ENCODE measurements at places on chromosomes 5 and 9.
A peak's percentile ranks its signal among the peaks of the same experiment; 100 is the strongest.

- no peak for DNase-seq
These were observed 153.5 kb downstream of the MAT2B start for GRCh38 chr5:163658702-163659567.

- no peak for DNase-seq
These were observed 28.6 kb downstream of the NKD2 start for GRCh38 chr5:1037123-1037670.

GRCh38 chr9:128008171-128008570, 27.4 kb upstream of the EEIG1 start:
- DNase-seq: no peak

GRCh38 chr9:101677861-101678260, 60.6 kb downstream of the GRIN3A start:
- DNase-seq: no peak

GRCh38 chr5:150164211-150164980, 2.2 kb upstream of the CDX1 start:
- DNase-seq: no peak

DNA sequence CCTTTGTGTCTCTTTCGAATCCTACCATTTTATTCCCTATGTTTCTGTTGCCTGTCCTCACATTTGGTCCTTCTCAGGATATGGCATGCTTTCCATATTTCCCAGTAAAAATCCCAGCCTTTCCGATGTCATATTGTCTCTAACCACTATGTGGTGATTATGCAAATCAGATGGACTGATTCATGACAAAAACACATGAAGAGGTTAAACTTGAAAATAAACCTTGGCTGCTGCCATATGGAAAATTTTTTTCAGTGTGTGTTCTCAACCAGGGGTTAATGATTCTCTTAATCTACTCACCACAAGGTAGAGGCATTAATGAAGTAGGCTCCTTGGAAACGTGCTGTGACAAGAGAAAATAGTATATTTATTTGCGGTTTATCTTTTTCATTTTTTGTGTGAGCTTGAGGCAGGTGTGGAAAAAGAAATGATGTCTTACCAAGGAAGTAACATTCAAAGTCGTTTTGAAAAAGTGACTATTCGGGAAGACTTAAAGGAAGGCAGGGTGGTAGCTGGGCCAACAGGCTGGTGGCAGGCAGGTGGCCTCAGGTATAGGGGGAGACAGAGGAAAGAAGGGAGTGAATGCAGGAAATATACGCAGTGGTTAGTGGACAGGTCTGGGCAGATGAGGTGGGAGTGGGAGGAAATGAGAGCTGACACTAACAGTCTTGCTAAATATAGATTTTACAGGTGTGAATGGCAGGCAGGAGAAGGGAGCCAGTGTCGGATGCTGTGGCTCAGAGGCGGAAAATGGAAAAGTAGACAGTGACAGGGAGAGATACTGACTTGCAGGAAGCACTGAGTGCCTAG, 46.2 kb downstream of the DMRT2 start:
- no peak for DNase-seq

DNA sequence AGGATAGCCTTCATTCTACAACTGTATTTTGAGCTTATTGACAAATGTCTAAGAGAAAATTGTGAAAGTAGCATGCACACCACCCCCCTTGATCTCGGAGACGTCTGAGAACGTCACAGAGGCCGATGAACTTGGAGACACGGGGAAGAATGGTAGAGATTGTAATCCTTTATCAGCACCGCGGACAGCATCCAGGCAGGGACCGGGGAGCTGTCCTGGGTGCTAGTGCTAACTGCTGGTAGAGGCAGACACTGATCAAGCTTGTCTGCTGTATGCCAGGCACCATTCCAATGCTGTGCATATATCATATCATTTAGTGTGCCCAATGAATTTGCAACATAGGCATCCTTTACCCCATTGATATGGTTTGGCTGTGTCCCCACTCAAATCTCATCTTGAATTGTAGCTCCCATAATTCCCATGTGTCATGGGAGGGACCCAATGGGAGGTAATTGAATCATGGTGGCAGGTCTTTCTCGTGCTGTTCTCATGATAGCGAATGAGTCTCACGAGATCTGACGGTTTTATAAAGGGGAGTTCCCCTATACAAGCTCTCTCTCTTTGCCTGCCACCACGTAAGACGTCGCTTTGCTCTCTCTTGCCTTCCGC, 98.8 kb downstream of the LHX2 start:
- peak; percentile 49 for DNase-seq

- no peak for DNase-seq
These were observed 101.8 kb upstream of the TAF11L2 start for GRCh38 chr5:17396247-17396646.

DNA sequence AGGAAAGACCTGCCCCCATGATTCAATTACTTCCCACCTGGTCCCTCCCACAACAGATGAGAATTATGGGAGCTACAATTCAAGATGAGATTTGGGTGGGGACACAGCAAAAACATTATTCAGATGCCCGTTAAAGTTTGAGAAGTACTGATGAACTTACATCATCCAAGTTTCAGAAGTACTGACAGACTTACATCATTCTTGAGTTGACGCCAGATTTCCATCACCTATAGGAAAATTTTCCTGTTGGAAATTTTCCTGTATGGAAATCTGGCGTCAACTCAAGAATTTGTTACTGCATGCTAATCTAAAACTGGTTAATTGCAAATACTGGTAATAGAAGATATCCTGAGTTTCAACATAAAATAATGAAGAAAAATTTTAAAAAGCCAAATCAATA, 975.9 kb downstream of the MAT2B start:
- DNase-seq: no peak

- DNase-seq: no peak
These were observed 375.6 kb downstream of the ADGRV1 start for GRCh38 chr5:90934091-90934719.

DNA sequence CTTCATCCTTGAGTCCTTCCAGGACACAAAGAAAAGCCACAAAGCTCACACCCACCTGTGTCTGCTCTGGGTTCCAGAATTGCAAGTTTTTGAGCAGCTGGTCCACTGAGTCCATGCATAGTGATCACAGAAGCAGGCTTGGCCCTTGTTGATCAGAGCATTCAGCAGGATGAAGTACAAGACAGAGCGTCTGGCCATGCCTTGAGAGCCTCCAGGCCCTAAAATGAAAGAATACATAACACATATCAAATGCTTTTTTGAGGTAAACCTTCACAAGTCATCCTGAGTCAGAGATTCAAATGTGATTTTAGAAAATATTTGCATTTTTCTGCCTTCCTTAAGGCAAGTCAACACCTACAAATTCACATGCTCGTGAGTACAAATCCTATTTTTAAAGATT, 10.3 kb downstream of the C6 start:
- no peak for DNase-seq

GRCh38 chr9:35406183-35406959, 83.5 kb upstream of the RUSC2 start:
- DNase-seq: peak; percentile 15

GRCh38 chr5:38329132-38329715, 70.9 kb downstream of the EGFLAM start:
- no peak for DNase-seq

DNA sequence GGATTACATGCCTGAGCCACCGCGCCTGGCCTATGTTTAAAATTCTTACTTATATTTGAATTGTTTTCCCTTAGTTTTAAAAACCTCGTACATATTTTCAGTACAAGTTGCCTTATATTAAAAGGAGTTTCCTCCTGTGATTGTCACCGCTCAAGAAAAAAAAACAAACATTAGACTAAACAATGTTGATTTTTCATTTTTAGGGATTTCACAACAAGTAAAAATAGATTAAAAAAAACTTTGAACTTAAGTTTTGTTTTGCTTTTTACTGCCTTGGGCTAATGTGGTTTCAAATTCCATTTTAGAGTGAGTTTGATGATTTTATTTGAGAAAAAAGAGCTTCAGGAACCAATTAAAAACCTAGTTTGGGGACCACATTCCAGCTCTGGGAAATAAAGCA, 1196.6 kb upstream of the CDH18 start:
- no peak for DNase-seq

DNA sequence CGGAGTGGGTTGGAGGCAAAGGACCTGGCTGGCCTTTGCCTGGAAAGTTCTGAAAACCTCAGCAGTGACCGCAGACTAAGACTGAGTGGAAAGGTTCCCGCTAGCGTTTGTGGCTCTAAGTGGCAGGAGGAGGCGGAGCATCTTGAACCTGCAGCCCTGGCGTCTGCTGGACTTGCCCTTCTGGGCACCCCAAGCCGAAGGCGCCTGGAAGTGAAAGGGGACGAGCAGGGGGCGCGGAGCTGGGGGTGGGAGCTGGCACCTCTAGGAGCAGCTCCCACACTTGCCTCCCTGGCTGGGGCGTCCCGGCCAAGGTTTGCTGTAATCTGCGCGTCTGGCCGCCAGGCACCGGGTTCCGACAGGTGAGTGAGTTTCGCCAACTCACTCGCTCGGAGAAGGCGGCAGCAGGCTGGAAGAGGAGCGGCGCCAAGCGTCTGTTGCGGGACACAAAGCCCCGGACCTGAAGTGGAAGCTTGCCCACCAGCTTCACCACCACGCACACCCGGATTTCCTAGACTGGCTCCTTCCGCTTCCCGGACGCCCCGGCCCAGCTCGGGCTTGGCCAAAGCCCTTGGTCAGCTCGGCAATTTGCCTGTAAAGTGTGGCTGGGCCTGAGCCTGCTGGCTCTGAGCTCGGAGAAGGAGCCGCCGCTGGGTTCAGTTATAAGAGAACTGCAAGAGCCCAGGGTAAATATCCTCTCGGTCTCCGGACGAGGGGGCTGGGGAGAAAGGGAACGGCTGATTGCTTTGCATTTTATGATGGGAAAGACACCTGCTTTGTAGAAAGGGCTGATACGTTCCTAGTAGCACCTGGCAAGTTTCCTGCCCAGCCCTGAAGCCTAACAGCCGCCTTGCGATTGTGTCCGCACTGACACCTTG, at the start of gene GNA14:
TSS of gene GNA14 (minus strand) at position 89 of the 875 bp plus-strand sequence. CDS start 529 bp downstream, outside the sequence.
- no peak for DNase-seq

- no peak for DNase-seq
These were observed 107.9 kb upstream of the ZNF366 start for GRCh38 chr5:72615061-72615460.

DNA sequence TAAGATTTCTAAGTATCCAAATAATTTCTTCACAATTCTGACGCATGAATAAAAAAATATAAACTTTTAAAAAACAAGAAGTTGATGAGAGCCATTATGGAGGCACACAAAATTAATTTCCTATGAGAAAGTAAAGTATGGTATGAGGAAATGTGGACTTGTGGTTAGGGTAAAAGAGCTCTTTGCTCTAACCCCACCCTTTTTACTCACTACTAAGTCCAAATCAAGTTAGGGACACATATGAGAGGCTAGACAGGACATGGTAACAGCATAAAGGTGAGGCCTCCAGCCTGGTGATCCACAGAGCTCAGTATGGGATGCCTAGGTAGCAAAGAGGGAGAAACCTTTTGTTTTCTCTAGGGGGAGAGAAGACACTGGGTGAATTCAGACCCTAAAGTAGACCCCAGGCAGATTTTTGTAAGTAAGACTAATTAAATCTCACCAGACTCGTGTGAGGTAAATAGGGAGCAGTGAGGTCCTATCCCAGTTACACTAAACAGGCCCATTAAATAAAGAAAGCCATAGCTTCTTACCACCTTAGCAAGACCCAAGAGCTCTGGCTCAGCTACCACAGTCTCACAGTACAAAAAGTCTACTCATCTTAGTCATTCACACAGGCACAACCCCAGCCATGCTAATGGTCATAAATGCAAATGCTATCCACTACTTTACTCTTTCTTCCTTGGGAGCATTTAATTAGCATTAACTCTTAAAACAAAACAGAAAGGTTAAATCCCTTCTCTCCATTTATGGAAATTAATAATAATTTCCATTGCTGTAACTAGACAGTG, 42.6 kb downstream of the MLLT3 start:
- DNase-seq: no peak

- no peak for DNase-seq
These were observed 168.2 kb upstream of the FBN2 start for GRCh38 chr5:128706269-128706668.

DNA sequence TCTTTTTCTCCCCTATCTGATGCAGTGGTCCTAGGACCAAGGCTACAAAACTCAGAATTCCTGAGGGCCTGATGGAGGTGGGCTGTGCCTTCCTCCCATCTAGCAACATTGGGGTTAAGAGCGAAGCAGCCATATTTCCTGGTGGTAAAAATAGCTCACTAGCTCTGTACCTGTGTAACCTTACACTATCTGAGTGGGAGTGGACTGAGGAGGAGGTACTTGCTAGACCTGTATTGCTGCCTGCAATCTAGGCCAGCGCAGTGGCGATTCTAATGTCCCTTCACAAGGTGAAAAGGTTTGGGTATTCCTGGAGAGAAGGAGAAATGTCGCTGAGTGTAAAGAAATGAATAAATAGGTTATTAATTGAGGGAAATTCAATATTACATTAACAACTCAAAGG, 80.2 kb upstream of the LIFR start:
- DNase-seq: no peak

DNA sequence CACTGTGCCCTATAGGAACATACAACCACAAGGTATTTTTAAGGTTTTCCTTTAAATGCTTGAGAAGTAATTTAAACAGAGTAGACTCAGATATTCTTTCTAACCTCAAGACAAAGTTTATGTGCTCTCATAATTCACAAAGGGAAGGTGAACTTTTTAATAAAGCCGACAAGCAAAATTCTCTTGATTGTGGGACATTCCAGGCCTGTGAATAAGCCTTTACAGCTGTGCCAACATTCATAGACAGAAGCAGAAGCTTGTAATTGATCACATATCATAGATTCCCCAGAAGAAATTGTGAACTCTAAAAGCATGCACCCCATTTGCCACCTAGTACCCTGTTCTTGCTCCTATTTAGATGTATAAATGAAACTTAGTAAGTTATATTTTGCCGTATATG, 1107.8 kb upstream of the SEMA6A start:
- no peak for DNase-seq

DNA sequence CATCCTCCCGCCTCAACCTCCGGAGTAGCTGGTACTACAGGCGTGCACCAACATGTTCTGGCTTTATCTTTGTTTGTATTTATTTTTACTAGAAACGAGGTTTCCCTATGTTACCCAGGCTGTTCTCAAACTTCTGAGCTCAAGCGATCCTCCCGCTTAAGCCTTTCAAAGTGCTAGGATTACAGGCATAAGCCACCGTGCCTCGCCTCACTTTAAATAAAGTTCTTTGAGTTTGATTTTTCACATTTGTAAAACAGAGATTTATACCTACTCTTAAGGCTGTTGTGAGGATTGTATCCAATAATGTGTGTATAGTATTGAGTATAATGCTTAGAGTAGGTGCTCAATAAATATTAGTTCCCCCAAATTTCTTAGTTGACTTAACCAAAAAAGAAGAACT, 75.7 kb downstream of the MEF2C start:
- DNase-seq: no peak

DNA sequence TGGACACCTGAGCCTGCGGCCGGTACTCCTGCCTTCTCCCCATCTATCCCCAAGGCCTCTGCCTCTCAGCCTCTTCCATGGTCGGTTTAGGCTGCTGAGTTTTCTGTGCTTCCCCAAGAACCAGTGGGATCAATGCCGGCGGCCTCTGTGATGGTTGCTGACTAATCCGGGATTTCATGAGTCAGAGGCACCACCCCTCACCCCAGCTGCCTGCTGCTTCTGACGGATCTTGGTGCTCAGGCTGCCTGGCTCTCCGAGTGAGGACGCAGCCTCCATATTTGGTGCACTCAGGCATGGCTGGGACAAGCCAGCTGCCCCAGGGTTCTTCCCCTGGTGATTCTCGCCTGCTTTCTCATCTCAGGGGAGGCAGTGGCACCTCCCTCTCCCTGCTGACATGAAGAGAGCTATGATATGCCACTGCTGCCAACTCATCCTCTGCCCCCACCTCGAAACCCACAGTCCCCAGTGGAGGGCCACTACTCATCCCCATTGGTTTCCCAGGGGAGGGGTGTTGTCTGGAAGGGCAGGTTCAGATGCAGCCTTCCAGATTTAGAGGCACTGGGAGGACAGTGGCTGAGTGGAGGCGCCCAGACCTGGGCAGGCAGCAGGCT, 3.3 kb upstream of the MAN1B1 start:
- DNase-seq: peak; percentile 49

- DNase-seq: peak; percentile 61
These were observed 6.9 kb downstream of the ANXA6 start for GRCh38 chr5:151150471-151151262.

All from B cell (primary cell).